ENCODE measurements at places on chromosomes 11 and 22.

GRCh38 chr11:7775689-7776088 lies 21.1 kb downstream of the OR5P2 start:
- DNase-seq, result no peak

DNA sequence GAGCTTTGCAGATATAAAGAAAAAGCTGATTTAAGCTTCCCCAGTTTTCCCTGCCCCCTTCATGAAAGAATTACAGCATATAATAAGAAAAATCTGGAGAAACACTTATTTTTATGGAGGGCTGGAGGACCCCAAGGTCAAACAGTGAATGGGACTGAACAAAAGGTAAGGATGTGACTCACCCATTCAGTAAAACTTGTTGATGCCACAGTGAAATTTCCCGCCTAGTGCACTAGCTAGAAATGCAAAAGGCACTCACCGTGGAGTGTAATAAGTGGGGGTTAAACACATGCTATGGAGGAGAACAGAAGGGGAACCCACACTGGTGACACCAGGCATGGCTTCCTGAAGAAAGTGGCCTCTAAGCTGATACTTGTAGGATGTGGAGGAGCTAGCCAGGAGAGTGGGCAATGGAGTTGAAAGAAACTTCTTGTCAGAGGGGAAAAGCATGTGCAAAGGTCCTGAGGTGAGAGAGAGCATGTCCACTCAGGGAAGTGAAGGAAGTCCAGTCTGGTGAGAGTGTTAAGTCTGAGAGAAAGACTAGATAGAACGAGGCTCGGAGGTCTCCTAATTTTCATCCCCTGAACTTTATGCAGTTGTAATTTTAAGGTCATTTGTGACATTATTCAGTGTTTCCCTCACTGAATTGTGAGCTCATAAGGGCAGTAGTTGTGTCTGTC lies 77.1 kb downstream of the MIAT start:
- no peak for DNase-seq

DNA sequence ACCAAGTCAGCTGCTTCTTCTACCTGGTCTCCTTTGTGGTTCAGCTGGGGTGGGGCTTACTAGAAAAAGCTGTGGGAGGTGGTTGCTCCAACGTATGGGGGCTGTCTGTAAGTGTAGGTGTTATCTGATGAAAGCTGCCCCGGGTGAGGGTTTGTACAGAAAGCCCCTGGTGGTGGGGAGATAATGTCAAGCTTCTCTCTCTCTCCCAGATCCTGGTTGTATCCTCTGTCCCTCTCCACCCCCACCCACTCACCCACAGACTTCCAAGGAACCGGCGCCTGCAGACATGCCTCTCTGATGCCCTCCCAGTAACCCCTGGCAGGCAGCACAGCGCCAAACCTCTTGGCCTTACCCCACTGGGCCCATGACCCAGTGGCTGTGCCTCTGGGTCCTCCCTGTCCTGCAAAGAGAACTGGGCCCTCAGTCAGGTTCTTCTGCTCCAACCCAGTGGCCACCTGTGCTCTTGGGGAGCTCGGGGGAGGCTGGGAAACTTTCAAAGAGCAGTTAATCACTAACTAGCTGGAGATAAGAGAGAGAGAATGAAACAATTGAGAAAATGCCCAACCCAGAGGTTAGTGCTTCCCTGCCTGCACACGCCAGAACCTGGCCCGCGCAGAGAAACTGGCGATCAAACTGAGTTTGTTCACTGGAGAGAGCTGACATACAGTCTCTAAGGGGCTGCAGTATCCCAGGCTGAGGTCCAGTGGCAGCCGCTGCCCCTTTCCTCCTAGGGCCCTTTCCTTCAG lies 20.4 kb upstream of the EHF start:
- DNase-seq, result no peak

DNA sequence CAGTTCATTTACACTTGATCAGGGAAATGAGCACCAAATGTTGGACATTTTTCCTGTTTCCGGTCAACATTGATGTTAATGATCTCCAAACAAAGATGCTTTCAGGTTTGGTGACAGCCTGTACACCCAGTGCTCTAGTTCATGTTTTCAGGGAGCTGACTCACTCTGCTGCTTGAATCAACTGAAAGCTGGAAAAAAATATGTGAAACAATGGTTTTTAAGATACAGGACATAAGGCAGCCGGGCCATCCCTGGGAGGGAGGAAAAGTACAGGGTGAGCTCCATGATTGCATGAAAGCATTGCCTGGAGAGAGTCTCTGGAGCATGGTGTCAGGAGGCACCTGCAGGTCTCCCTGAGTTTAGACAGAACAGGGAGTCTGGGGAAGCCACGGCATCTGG lies 259.6 kb downstream of the TBC1D22A start:
- DNase-seq, result no peak
